ENCODE measurements at places on chromosomes 2 and 18. TPM values are rescaled to one million over a fixed set of nuclear protein-coding genes. Genes with fewer than 3 reads are reported as not detected.

The CCBE1 gene
- 0.05 TPM for total RNA-seq

The GPBAR1 gene
- total RNA-seq: 3.3 TPM

The NEU2 gene
- total RNA-seq: not detected

- H3K36me3 ChIP-seq: no peaks in the 10 kb centered on the region
- no peaks in the 10 kb centered on the region for H3K27me3 ChIP-seq
- no peak overlapping the region for H3K4me3 ChIP-seq
- DNase-seq: no peak
These were observed 117.3 kb upstream of the VWC2L start for GRCh38 chr2:214293593-214293992.

GRCh38 chr2:4914551-4914950 lies 777.6 kb upstream of the SOX11 start:
- DNase-seq: no peak
- H3K27me3 ChIP-seq: no peaks in the 10 kb centered on the region
- H3K4me3 ChIP-seq: no peak overlapping the region
- no peak overlapping the region for H3K27ac ChIP-seq

GRCh38 chr2:7707723-7708122 lies 790.5 kb downstream of the RNF144A start:
- H3K27me3 ChIP-seq: no peaks in the 10 kb centered on the region
- DNase-seq: no peak
- no peak overlapping the region for H3K4me3 ChIP-seq
- H3K4me1 ChIP-seq: no peaks in the 10 kb centered on the region
- no peaks in the 10 kb centered on the region for H3K36me3 ChIP-seq

DNA sequence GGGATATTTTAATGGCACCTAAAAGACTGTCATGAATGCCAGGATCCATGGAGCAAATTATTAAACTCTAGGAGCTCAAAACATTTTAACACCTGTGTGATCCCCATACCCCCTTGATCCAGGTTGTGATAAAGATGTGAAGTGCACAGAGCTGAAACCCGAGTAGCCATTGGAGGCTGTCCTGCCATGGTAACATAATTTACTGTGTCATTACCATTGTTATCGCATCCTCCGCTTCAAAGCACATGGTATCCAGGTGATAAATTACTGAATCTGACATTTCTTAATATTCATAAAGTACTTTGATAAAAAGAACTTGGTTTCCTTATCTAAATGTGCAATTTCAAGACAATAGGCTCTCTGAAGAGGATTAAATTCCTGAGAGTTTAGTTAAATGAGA lies 109.3 kb downstream of the CHST9 start:
- H3K4me3 ChIP-seq: no peak overlapping the region
- no peak overlapping the region for H3K27ac ChIP-seq
- H3K27me3 ChIP-seq: no peaks in the 10 kb centered on the region
- no peaks in the 10 kb centered on the region for H3K36me3 ChIP-seq

DNA sequence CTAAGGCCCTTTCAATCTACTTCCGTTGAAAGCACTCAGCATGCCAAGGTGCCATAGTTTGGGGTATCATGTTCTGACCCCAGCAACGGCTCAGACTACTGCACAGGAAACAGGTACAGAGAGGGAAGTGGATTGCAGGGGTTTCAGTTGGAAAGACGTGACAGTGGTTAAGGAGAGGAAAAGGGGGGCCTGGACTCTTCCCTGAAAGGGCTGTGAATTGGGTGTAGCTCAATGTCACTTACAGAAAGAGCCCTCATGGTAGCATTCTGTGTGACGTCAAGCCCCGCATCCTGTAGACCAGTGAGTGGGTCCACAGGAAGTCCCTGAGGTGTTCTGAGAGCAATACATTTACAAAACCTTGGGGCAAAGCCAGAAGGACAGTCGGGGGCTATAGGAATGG lies 121.5 kb upstream of the GYPC start:
- no peak overlapping the region for H3K4me3 ChIP-seq
- H3K27ac ChIP-seq: no peak overlapping the region
- H3K36me3 ChIP-seq: no peaks in the 10 kb centered on the region
- no peaks in the 10 kb centered on the region for H3K27me3 ChIP-seq

All from natural killer cell (primary cell).